ENCODE measurements at places on chromosomes 13 and 19.

DNA sequence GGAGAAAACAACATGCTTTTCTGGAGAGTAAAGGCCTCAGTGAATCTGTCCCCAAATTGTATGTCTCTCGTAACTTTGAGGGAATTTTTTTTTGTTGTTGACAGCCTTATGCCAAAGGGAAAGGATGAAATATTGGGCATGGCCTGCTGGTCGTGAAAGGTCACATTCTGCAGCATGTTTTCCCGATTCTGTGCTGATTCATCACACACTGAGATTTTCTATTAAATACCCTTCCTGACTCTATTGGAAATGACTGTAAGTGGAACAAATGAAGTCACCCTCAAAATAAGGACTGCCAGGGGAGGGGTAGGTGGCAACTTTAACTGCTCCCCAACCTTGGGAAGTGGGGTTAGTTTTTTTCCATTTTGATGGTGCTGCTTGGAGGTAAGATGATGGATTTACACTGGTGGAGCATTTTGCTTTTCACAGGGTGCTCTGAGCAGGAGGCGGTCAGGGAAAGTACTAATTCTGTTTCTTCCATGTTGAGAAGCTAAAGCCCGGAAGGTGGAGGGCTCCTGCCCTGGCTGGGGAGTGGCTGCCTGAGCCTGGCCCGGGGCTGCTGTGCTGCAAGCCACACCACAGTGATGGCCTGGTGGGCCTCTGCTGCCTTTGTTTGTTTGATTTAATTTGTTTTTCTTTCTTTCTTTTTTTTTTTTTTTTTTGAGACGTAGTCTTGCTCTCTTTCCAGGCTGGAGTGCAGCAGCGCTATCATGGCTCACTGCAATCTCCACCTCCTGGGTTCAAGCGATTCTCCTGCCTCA, 116.8 kb upstream of the SPATA13 start:
- no peak for DNase-seq

DNA sequence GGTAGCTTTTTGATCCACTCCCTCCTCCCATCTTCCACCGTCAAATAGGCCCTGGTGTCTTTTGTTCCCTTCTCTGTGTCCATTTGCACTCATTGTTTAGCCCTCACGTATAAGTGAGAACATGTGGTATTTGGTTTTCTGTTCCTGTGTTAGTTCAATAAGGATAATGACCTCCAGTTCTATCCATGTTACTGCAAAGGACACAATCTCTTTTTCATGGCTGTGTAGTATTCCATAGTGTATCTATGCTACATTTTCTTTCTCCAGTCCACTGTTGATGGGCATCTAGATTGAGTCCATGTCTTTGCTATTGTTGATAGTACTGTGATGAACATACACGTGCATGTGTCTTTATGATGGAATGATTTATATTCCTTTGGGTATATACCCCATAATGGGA, 136.0 kb upstream of the USP29 start:
- DNase-seq, result no peak

DNA sequence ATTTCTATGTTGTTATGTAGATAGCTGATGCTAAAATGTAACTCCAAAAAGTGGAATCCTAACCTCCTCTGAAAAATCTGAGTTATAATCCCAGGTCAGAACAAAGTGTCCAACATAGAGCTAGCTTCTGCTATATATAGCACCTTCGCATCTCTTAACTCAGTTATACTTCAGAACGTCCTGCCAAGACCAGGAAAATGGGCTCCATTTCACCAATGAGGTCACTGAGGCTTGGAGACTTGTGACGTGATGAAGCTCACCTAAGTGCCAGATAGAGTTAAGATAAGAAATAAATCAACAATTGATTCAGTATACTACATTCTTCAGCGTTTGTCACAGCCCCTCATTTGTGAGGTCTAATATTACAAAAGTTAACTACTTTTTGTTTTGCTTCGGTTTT, 88.8 kb downstream of the KCTD12 start:
- no peak for DNase-seq

- peak; percentile 46 for DNase-seq
Observed at GRCh38 chr13:45370922-45371406, 30.0 kb upstream of the TPT1 start.

DNA sequence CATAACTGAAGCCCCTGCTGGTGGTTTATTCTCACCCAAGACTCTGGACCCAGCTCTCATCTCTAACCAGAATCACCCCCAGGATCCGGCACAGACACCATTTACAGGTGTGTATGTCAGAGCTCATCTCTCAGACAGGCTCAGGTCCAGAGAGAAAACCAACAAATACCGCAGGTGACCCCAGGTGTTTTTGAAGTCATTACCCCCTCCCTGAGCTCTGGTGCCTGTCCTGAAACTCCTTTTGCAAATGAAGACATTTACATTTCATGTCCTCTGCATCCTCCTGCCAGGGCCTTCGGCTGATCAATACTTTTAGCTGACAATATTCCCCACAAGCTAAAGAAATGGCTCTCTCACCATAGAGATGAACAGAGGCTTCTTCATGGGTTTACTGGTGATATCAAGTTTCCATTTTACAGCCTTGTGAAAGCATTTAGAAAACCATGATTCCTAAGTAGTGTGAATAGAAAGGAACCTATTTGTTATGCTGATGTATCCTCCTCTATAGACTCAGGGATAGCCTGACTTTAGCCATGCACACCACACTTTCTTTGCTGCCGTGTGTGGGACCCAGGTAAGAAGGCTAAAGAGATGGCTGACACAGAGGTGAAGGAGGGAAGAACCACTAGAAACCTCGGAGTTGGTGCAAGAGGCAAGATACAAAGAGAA, 131.3 kb downstream of the KCTD15 start:
- no peak for DNase-seq

DNA sequence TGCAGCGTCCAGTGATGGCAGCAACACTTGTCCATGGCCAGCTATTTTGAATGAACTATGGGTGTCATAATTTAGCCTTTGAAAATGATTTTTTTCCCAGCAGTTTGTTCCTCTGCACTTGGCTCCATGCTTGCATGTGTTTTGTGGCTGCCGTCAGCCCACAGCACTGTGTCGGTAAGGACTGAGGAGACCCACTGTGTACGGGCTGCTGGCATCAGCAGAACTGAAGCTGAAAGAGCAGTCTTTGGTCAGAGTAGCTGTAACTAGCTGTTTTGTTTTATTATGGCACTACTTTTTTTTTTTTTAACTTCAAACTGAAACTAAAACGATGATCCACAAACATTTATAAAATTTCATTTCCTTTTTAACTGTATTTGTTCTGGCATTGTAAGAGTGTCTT, 50.3 kb upstream of the TEX29 start:
- no peak for DNase-seq

- no peak for DNase-seq
Observed at GRCh38 chr13:84405286-84405685, 523.0 kb upstream of the SLITRK1 start.
